Activated CD4-positive, alpha-beta T cell treated with anti-CD3 and anti-CD28 coated beads for 4 hours (primary cell): ENCODE measurements at places on chromosomes 5 and 9.

- DNase-seq, result no peak
Observed at GRCh38 chr9:130659699-130660248, 4.6 kb upstream of the PRDM12 start.

- DNase-seq, result no peak
Observed at GRCh38 chr9:120694559-120694958, 19.7 kb downstream of the MEGF9 start.

DNA sequence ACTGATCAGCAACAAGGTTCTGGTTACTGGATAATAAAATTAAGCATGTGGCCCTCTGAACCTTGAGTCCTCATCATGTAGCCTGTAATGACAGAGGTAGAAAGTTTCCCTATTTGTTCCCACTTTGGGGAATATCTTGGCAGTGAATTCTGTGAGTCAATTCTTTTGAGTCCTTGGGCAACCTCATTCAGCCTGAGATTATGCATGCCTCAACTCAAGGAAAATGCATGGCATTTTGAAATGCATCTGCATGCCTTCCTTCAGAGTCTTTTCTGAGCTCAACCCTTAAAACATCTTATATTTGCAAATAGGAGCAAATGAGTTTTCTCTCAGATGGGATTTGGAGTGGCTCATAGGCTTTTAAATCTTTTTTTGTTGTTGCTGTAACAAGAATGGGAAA is 218.1 kb upstream of the CD180 start:
- no peak for DNase-seq

DNA sequence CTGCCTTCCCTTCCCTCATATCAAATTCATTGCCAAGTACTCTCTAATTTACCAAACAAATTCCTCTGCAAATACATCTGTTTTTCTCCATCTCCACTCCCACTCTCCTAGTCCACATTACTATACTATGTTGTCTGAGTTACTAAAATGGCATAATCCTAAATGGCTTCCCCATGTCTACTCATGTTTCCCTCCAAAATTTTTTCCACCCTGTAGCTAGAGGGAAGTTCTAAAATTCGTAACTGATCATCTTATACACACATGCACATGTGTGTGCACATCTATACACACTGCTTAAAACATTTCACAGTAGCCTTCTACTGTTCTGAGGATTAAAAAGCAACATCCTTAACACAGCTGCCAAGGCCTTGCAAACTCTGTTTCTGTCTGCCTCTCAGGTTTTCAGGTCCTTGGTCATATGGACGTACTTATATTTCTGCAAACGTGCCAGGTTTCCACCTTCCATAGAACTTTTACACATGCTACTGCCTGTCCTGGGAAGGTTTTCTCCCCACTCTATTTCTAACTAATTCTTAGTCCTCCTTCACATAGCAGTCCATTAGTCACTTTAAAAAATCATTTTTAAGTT is 140.6 kb downstream of the LURAP1L start:
- no peak for DNase-seq

GRCh38 chr5:9241479-9242305 is 304.2 kb downstream of the SEMA5A start:
- no peak for DNase-seq

DNA sequence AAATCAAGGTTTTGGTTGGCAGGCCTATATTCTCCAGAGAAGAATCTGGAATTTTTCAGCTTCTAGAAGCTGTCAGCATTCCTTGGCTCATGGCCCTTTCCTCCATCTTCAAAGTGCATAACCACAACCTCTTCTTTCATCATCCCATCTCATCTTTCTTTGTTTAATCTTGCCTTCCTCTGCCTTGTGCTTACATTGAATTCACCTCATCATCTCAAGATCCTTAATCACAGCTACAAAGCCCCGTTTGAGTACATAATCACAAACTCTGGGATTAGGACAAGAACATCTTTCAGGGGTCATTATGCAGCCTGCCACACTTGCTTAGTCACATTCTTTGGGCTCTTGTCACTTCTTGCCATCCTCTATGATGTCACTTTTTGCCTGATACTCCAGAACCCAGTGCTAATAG is 130.3 kb downstream of the FOXD1 start:
- DNase-seq, result no peak

- no peak for DNase-seq
Observed at GRCh38 chr9:6216002-6216401, 395 bp downstream of the IL33 start.

- no peak for DNase-seq
Observed at GRCh38 chr5:88669371-88670050, 213.5 kb downstream of the MEF2C start.

- no peak for DNase-seq
Observed at GRCh38 chr5:4576161-4576748, 563.9 kb upstream of the ADAMTS16 start.

DNA sequence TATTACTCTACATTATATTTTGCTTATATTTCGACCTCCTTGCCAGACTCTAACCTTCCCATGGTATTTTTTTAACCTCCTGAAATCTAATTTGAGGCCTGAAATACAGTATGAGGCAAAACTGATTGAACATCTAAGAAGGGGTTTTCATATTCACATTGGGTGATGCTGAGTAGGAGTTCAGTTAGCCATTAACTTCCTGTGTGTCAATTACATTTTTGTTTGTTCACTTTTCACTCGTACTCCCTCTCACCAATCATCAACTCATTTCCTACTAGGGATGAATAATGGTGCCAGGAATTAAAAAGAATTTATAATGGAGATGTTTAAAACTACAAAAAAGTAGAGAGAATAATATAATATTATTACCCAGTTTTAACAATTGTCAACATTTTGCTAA is 27.6 kb upstream of the GLRA1 start:
- DNase-seq, result no peak

DNA sequence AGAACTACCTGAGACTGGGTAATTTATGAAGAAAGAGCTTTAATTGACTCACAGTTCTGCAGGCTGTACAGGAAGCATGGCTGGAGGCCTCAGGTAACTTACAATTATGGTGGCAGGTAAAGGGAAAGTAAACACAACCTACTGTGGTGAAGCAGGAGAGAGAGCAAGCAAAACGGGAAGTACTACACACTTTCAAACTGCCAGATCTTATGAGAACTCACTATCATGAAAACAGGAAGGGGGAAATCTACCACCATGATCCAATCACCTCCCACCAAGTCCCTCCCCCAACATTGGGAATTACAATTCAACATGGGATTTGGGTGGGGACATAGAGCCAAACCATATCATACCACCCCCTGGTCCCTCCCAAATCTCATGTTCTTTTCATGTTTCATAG is 58.7 kb upstream of the GPR151 start:
- DNase-seq, result no peak

GRCh38 chr9:75870450-75870849 is 20.0 kb upstream of the PCSK5 start:
- DNase-seq, result no peak

DNA sequence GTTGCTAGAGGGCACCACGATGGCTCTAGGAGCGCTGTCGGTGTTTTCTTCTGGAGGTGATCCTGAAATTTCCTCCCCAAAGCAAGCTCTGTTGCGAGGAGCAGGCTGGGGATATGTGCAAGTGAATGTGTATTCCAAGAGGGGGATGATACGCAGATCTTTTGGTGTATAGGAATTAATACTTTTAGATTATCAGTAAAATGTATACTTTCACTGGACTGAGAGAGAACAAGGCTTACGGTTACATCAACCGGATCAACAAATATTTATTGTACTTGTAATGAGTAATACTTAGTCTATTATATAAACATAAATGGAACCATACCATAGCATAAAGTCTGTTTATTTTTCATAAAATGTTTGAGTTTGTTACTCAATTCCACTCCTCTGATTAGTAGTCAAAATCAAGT is 632 bp upstream of the PRKAA1 start:
- DNase-seq, result no peak

DNA sequence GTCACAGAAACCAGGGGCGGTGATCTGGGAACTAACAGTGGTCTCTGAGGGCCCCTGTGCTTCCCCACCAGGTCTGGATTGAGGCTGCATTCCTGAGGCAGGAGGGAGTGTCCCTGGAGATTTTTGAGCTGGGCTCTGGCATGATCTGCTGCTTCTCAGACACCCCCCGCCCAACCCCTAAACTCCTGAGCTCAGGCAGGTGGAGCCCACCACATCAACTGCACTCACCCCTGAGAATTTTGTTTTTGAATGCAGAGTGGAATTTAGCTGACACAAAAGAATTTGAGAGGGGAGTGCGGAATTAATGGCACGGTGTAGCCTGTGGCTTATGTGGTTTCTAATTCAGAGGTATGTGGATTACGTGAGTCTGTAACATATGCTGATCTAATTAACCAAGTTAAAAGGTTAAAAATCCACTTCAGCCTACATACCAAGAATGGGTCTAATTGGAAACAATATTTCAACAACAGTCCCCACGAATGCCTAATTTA is 23.9 kb upstream of the CTSL start:
- no peak for DNase-seq

GRCh38 chr5:93394301-93394700 is 186.7 kb downstream of the NR2F1-AS1 start:
- no peak for DNase-seq

DNA sequence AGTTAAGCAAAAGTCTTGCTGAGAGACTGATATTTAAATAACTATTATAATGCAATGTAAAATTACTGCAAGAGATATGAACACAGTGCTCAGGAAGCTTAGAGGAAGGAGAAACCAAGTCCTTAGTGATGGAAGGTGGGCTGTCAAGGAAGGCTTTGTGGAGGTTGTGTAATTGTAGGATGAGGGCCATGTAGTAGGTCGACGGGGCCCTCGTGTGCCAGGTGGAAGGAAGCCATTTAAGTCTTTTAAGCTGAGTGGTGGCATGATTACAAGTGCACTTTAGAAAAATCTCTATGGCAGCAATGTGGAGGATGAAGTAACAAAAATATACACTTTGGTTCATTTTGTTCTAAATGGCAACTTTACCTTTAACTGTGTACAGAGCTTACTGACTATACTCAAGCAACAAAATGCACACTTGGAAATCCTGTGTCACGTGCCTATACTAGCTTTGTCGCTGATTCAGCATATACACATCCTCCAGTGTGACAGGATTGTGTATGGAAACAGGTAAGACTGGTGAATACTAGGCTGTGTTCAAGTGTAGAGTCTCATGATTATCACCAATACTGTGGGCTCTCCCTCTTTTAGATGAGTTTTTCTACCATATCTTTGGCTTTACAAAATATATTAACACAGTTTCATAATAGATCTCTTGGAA is 78.6 kb downstream of the TMC1 start:
- DNase-seq, result no peak

DNA sequence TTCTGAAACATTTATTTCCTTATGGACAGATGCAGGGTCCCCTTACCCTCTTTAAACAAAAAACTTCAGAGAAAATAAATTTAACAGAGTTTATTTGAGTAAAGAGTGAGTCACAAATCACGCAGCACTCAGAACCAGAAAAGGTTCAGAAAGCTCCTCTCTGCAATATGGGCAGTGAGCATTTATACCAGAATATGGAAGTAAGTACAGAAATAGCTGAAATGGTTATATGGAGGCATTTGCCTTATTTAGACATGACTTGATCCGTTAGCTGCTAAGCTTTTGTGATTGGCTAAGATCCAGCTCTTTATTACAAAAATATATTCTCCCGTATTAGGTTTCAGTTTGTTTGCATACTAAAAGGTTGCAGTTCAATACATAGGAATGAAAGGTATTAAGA is 1554.1 kb downstream of the EFNA5 start:
- DNase-seq, result no peak

DNA sequence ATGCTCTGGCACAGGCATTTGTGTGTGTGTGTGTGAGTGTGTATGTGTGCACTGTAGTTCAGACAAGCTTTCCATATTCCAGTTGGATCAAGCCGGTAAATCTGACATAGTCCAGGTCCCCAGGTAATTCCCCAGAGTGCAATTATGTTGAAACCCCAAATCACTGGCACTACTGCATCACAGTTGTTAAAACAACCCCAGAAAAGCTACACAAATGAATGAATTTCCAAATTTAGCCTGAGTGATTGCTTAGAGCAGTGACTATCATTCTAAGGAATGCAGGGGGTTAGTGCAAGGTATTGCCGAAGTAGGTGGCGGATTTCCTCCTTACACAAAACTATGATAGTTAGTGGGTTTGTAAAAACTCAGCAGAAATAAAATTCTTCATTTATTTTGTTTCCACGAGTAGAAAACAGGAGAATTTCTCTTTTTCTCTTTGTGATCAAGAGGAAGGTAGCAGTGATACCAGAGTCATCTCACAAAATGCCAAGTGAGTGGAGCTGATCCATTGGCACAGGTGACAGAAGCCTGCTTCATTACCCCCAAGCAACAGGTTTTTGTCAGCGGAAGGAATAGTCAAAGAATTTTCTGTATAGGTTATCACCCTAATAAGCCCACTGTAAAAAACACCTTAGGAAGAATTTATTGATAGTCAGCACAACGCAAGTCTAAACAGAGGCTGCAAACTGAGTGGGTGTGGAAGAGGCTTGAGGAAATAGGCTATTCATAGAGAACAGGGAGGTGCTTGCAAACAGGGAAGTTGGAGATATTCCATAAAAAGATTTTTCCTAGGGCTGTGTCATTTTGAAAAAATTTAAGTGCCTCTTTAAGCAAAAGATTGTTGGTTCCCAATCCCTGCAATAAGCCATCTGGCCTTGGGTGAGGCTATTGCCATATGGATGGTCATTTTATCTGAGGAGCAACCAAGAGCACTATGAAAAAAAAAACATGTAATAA is 385.1 kb downstream of the CHSY3 start:
- no peak for DNase-seq

DNA sequence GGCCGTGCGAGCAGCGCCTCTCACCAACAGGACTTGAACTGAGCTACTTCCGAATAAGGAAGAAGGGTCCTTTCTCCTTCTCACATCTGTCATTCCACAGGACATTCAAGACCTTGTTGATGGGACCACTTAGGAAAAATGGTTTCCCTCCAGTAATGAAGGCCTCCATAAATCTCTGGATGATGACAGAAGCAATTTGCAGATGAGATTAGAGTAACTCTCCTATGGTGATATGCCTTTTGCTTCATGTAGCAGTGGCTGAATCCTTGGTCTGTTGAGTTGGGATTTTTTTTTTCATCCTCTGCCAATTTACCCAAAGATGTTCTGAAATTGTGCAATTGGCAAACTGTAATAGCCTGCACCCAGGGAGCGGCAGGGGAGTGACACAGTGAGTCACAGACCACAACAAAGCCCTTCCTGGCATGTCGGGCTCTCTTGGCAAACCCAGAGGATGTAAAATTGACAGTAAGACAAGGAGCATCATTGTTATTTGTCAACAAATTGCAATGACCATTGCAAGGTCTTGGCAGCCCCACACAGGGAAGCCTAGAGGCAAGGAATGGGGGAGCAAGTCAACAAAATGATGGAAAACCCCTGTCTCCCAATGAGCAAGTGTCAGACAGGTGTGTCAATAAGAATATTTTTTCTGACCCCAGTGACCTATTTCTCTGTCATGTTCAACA is 275.9 kb downstream of the ACTL7B start:
- DNase-seq, result no peak

GRCh38 chr5:136120529-136120928 is 12.1 kb upstream of the SMAD5 start:
- DNase-seq, result no peak

GRCh38 chr5:143758750-143759149 is 53.2 kb upstream of the HMHB1 start:
- DNase-seq, result no peak

- no peak for DNase-seq
Observed at GRCh38 chr5:1476181-1476966, 31.1 kb upstream of the SLC6A3 start.
